ENCODE measurements at places on chromosomes 12 and 14. TPM values are rescaled to one million over a fixed set of nuclear protein-coding genes. Genes with fewer than 3 reads are reported as not detected.

DNA sequence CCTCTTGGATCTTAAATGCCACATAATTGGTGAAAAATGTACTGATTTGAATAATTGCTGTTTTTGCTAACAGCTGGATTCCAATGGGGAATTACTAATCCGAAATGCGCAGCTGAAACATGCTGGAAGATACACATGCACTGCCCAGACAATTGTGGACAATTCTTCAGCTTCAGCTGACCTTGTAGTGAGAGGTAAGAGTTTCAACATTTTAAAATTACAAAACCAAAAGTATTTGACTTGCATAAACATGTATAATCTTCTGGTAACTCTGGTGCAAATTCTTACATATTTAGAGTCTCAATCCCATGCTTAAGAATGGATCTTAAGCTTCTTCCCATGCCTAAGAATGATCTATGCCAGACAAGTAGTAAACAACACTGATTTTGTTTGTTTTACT, 229.1 kb upstream of the PDZRN4 start:
- no peak for DNase-seq

Gene FOXG1
- total RNA-seq, result not detected

Gene SLCO1B1
- not detected for total RNA-seq

DNA sequence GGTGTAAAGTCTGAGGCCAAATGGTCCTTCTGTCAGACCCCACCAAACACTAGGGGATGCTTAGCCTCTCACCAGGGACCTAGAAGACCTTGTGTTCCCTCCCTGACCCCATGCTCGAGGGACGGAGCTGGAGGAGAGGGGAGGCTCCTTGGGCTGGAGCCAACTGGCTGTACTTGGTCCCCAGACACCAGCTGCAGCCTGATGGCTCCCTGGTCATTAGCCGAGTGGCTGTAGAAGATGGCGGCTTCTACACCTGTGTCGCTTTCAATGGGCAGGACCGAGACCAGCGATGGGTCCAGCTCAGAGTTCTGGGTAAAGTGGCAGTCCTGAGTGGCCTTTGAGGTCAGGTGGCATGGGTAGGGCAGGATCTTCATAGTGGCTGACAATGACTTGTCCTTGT, 29.0 kb downstream of the PAPLN start:
- DNase-seq, result no peak

- no peak for DNase-seq
These were observed 80.3 kb downstream of the NKX2-1 start for GRCh38 chr14:36439766-36440165.

GRCh38 chr12:48336564-48336963, 14.2 kb downstream of the ZNF641 start:
- DNase-seq, result no peak

DNA sequence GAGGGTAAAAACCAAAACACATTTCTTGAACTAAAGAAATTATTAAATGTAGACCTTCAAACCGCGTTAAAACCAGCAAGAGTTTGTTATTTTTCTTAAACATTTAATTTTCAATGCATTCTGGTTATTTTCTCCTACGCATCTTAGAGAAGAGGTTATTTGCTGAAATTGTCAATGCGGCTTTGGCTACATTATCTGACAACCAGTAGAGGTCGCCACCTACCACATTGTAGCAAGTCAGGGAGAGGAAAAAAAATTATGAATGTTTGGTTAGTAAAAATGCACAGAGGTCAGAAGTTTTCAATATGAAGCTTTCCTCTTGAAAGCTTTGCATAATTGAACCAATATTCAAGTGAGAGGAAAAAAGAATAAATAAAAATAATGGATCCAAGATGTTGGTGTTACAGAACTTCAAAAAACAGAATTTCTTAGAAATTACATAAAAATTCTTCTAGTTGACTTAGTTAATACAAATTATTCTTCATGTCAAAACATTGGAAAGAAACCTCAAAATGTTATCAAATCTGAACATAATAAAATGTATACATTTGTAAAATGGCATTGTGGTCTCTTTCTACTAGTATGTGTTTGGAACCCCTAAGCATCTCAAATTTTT, 159.4 kb upstream of the TMTC2 start:
- DNase-seq, result peak; percentile 33

GRCh38 chr12:43069768-43070221, 480.2 kb upstream of the PRICKLE1 start:
- DNase-seq, result no peak

DNA sequence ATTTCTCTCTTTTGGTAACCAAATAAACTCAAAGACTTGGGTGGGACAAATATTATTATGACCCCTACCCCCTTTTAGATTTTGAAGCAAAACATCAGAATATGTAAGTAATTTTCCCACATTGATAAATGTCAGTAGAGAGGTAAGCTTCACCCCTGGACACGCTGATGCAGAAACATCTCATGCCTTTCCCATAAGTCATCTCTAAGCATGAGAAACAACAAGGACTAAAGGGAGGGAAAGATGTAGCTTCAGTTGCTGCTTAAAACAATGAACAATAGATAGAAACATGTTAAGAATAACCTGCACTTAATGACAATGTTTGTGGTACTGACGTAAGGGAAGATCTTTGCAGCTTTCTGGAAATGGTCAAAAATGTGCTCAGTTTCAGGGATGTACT, 56.3 kb upstream of the SLC8A3 start:
- DNase-seq, result no peak

Gene HCAR2
- not detected for total RNA-seq

- no peak for DNase-seq
These were observed 147.4 kb downstream of the RASSF9 start for GRCh38 chr12:85688837-85689236.

- DNase-seq, result no peak
These were observed 110.0 kb downstream of the ARF6 start for GRCh38 chr14:50002926-50003212.

GRCh38 chr12:113980054-113980453, 13.9 kb upstream of the RBM19 start:
- no peak for DNase-seq

Gene KITLG
- not detected for total RNA-seq

GRCh38 chr12:89523843-89524540, 604 bp downstream of the GALNT4 start:
- DNase-seq, result no peak

GRCh38 chr14:38982837-38983236, 120.2 kb downstream of the SEC23A start:
- DNase-seq, result no peak

DNA sequence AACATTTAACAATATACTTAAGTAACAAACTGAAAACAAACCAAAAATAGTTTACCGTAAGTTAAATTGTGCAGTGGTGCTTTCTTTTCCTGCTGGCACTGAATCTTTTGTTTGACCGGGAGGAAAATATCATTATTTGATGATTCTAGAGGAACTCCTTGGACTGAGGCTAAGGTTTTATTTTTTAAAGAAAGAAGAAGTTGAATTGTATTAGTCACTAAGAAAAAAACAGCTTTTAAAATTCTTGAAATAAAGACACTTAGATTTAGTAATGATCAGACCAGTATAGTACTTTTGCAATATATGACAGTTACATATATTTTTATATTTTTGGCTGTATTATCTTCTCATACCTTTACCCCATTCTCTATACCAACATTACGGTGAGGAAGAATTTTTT, 10.3 kb downstream of the MIS18BP1 start:
- DNase-seq, result no peak

Gene HOXC13
- total RNA-seq, result not detected

GRCh38 chr14:94113908-94114588, 3.5 kb downstream of the IFI27 start:
- DNase-seq, result no peak

Gene KRT78
- total RNA-seq, result not detected

DNA sequence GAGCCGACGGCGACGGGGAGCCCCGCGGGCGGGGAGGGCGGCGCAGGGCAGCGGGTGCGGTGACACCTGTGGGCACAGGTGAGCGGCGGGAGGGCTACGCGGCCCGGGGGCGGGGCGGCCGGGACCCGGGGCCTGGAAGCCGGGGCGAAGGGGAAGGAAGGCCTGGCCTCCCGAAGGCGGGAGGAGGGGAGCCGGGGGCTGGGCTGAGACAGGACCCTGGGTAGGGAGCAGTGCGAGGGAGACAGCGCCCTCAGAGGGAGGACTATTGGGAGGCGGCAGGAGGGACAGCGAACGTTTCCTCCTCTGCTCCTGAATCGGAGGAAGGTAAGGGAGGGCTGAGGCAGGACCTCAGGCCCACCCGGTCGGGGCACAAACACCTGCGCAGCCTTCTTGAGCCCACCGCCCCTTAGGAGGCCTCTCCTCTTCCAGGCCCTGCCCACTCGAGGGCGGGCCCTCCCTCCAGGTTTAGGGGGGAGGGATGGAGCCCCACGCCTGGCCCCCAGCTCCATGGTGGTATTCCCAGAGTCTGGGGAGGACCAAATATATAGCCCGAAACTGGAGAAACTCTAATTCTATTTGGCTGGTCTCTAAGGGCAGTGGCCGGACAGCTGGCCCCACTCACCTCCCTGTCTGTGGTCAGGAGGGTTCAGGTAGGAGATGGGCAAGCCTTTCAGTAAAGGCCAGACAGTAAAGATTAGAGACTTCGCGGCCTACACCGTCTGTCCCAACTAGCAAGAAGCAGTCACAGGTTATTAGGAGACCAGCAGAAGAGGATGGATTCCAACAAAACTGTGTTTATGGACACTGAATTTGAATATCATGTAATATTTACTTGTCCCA, 509 bp downstream of the PLEKHG6 start:
- no peak for DNase-seq

Gene CNTN1
- total RNA-seq, result not detected

GRCh38 chr12:49549735-49550692, 11.2 kb downstream of the KCNH3 start:
- no peak for DNase-seq

DNA sequence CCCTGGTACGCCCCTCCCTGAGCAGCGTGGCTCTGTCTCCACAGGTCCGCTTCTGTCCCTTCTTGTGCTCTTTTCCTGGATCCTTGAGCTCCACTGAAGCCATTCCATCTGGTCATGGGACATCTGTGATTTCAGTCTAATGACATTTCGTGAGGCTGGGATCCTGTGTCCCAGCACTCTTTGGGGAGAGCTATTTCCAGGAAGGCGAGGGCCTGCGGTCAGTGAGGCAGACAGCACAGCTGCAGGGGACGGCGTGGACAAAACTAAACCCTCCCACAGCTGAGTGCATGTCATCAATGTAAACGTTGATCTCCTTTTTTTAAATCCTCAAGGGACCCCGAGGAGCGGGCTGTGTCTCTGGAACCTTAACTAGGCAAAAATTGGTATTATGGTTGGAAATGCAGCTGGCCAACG, 127.7 kb downstream of the DACT1 start:
- DNase-seq, result no peak

- DNase-seq, result no peak
These were observed 12.7 kb upstream of the CRIP2 start for GRCh38 chr14:105461903-105462302.

DNA sequence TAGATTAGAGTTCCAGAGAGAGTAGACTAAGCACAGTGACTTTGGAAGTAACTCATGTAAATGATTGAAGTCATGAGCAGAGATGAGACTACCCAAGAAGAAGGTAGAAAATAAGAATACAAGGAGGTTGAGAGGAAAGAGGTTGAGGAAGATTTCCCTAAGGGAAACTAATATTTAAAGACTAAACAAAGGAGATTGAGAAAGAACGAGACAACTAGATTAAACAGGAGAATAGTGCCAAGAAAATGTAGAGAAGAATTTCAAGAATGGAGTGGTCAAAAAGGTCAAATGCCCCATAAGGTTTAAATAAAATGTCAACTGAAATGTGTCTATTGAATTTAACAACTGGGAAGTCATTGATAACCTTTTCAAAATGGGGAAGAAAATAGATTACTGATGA, 59.0 kb downstream of the RPS29 start:
- no peak for DNase-seq

Gene SDSL
- total RNA-seq, result not detected

GRCh38 chr14:25340882-25341281, 290.9 kb upstream of the STXBP6 start:
- DNase-seq, result no peak

DNA sequence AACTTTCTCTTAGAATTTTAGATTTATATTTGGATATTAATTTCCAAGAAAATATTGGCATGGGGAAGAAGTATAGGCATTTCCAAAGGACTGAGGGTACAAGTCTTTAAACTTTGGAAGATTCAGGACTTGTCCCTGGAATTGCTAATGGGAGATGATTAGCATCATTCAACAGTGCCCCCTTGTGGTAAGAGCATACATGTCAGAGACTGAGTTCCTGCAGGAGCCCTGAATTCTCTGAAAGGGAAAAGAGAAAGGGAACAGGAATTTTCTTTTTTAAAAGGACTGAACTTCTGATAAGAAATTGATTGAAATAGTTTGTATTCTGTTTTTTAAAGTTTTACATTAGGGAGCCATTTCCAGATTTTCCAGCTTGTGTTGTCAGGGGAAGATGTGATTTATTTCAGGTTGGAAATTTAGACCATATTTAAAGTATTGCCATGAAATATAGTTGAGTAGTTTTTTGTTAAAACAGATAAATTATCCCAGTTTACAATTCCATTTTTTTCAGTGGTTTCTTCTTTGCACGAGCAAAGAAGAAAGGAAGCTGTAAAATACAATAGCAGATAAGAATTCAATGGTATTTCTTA, 44.0 kb upstream of the REP15 start:
- DNase-seq, result peak; percentile 67

DNA sequence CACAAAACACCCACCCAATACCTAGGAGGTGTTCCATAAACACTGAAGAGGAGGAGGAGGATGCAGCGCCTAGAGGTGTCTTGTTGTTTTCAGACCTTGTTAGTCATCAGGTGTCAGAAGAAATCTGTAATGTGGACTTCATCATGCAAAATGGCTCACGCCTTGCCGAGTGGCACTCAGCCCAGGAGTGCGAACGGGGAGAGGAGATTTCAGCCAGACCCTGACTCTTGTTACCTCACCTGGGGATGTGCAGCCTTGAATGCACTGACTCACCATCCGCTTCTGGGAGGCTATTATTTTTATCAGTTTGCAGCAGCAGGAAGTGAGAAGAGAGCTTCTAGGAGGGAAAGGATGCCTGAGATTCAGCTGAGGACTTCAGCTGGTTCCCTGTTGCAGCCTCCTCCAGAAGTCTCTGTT, 48.2 kb upstream of the PLXNC1 start:
- DNase-seq, result no peak

- DNase-seq, result no peak
These were observed 355.1 kb downstream of the ALG10 start for GRCh38 chr12:34377243-34378035.

DNA sequence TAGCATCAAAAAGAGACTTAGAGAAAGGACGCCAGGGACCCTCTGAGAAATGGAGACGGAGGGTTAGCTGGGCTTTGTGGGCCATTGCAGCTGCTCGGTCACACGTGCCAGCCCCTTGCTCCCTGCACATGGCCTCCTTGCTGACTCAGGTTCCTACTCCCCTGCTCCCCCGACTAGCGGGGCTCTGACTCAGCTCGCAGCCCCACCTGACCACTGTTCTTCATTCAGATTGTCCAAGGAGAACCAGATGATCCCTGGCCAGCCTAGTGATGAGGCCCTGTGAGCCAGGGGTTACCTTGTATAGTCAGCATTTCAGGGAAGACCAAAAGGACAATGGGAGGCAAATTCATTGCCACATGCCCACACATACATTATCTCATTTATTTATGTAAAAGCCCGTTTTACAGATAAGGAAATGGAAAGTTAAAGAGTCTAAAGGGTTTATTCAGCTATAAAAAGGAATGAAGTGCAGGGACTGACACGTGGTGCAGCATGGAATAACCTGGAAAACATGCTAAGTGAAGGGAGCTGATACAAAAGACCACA, 103.4 kb downstream of the LGMN start:
- DNase-seq, result no peak

Gene KRT77
- total RNA-seq, result not detected

Gene SLC6A15
- total RNA-seq, result not detected
